ENCODE measurements at places on chromosomes 1 and 21.

GRCh38 chr21:35843911-35844667, 216.2 kb downstream of the SETD4 start:
- no peak for DNase-seq

DNA sequence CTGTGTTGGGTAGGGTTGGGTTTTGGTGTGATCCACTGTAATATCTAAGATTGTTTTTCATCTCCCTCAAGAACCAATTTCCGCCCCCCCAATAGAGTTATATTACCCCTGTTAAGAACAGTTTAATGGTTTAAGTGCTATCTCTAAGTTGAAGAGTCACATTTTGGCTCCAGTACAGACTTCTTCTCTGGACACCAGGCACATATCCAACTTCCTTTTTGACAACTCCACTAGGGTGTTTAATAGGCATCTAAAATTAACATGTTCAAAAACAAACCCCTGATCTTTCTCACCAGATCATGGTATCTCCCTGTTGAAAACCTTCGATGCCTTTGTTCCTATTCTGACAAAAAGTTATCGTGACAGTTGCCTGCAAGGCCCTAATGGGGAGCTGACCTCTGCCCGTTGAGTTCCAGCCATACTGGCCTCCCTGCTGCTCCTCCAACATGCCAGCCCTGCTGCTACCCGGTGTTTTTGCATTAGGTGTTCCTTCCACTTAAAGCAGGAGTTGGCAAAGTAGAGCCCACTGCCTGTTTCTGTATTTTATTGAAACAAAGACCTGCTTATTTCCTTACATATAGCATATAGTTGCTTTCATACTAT, 18.6 kb downstream of the USP24 start:
- DNase-seq: no peak

DNA sequence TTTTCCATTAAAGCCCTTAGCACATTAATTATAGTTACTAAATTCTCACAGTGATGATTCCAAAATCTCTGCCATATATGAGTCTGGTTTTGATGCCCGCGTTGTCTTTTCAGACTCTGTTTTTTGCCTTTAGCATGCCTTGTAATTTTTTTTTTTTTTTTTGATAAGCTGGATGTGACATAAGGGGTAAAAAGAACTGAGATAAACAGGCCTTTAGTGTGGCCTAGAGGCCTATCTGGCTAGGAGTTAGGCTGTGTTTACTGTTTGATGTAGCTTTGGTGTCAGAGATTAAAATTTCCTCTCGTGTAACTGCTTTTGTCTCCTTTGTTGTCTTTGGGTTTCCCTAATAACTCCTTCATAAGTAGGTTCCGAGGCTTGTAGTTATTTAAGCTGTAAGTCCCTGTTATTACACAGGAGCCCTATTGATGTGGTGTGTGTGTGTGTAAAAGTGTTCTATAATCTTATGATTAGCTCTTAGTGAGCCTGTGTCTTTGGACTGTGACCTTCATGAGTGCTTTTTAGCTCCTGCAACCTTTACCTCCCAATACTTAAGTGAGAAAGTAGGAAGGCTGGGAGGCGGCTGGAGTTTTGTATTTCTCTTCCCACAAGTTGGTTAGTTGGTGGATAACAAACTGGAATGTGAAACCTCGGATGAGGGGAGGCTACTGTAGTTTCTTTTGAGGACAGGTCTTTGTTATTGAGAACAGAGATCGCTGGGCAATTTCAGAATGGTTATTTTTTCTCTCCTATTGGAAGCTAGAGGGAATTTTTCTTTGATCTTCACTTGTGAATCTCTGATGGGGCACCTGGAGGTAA, 19.3 kb downstream of the HS2ST1 start:
- no peak for DNase-seq

DNA sequence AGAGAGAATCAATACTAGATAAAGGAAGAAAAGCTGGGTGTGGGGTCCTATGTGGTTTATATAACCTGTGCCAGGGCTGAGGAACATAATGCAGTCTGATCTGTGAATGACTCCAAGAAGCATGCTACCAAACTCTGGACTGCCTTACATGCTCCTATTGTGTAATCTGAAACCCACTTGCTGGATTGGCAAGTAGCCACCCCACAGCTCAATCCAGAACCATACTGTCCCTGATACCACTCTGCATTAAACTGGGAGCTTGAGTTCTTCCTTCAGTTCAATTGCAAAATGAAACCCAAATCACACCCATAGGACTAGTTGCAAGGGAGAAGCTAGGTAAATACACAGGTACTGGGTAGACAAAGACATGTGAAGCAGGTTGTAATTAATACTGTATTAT, 115.4 kb upstream of the NEGR1 start:
- DNase-seq: no peak

DNA sequence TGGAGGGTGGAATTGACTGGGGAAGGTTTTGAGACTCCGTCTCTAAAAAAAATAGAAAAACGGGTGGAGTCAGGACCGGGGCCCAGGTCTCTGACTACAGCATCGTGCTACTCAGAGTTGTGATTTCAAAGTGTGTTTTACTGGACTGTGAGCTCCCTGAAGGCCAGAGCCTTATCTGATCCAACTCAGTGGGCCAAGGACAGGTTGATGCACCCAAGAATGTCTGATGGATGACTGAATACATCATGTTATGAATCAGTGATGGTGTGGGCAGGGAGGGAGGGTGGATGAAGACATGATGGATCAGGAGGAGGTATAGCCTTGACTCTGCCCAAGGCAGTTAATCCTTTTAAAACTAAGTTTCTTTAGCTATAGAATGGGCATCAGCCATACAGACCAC, 81.6 kb downstream of the FOXD2 start:
- DNase-seq: no peak

GRCh38 chr1:32991819-32992488, 27.3 kb upstream of the RNF19B start:
- no peak for DNase-seq

- DNase-seq: no peak
Measured at GRCh38 chr1:78267513-78268218, 221.9 kb downstream of the GIPC2 start.

DNA sequence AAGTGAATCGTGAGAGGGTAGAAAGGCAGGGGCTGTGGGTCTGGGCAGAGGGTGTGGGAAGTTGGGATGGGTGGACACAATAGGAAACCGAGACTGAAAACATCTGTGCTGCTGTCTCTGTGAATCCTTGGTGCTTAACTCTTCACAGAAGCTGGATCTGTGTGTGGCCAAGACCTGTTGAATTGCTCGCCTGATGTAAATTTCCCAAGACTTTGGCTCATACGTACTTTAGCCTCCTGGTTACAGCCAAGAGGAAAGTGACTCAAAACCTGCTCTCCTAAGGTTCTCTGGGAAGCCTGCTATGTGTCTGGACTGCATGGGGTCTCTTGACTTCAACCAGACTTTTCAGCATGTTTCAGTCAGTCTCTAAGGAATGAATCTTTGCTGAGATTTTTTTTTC, 270.3 kb downstream of the RWDD3 start:
- DNase-seq: no peak

- DNase-seq: no peak
Measured at GRCh38 chr1:240409615-240410014, 202.3 kb downstream of the GREM2 start.

GRCh38 chr1:203371288-203371687, 20.4 kb upstream of the FMOD start:
- no peak for DNase-seq

- no peak for DNase-seq
Measured at GRCh38 chr21:45397381-45397780, 7.6 kb upstream of the COL18A1 start.

- no peak for DNase-seq
Measured at GRCh38 chr1:30733493-30733892, 10.1 kb upstream of the MATN1 start.

GRCh38 chr1:1342584-1343115, 6.6 kb downstream of the DVL1 start:
- no peak for DNase-seq

- DNase-seq: no peak
Measured at GRCh38 chr21:46397993-46398392, 60.7 kb upstream of the DIP2A start.

GRCh38 chr1:15262706-15263105, 15.7 kb downstream of the FHAD1 start:
- no peak for DNase-seq

DNA sequence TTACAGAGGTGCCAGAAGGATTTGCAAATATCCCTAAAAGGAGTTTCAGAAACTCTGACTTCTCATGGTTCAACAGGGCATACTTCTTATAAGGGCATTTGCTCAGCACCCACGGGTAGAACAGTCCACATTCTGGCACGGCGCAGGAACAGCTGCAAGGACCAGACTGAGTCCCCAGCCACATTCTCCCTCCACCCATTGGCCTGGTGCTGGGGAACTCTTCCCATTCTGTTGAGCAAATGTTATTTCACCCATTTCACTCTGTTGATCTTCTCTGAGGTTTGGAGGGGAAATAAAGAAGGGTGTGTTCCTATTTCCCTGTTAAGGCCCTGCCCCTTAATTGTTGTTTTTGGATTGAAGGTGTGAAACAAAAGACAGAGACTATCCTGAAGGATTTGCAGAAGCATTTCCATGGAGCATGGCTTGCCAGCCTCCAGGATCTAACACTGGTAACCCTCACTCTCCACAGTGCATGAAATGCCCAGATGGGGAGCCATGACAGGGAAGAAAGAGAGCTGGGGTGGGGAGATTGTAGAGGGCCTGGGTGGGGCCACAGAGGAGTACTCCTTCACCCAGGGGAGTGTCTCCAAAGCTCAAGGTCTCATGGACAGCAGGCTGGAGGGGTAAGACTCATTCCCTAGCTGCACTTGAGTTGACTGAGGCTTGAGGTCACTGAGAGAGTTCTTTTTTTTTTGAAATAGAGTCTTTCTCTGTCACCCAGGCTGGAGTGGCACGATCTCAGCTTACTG, 35.0 kb downstream of the INAVA start:
- DNase-seq: no peak

GRCh38 chr1:40316595-40317393, at the start of gene COL9A2:
COL9A2 (minus strand) TSS chr1:40317286; CDS start chr1:40317197, 89 bp downstream.
- peak; percentile 36 for DNase-seq

DNA sequence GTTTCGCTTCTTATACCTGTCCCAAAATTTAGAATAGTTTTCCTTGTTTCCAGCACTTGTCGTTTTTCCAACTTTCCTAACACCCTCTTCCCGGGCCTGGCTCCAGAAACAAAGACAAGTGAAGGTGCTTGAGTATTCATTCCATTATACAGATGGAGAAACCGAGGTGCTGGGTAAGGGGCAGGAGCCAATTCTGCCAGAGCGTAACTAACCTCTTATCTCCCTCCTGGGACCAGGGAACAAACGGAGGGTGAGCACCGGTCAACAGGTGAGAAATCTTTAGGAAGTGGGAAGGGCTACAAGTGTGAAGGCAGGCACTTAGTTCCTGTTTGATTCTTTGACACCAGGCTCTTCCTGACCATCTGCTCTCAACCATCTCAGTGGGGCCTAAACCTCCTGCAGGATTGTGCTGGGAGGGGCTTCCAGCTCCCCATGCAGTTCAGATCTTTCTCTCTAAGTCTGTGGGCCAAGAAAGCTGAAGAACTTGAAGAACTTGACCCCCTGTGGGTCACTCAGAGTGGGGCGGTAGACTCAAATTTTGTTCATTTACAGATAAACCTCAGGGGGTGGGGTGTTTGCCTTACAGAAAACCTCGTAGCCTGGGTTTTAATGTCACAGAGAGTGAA, 8.7 kb downstream of the PLXNA2 start:
- no peak for DNase-seq

DNA sequence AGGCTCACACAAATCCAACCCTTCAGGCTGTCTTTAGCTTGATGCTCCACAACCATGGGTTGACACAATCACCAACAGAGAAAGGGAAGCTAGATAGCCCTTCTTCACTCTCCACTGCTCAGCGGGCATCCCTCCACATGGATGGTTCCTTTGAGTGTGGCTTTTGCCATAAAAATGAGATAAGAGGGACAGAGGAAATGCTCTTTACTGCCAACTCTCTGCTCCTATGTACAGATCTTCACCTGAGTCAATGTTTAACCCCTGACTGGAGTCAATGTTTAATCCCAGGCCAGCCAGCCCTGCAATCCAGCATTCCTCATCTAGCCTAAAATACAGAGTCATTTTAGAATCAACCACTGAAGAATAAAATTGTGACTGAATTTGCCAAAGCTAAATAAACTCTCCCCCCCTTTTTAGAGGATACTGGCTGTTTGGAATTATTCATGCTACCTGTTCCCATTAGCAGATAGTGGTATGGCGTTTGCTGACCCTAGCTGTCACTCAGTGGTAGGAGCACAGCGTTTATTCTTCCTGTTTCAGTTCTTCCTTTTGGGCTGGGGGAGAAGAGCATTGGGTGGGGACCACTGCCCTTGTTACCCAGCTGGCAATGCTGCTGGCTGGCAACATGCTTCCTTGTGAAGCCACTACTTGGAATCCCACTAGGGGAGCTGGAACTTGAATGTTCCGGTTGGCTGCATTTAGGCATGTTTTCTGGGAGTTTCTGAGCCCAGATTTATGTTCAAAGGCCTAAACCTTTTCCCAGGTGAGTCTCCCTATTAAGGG, 5.2 kb upstream of the PIGR start:
- no peak for DNase-seq

DNA sequence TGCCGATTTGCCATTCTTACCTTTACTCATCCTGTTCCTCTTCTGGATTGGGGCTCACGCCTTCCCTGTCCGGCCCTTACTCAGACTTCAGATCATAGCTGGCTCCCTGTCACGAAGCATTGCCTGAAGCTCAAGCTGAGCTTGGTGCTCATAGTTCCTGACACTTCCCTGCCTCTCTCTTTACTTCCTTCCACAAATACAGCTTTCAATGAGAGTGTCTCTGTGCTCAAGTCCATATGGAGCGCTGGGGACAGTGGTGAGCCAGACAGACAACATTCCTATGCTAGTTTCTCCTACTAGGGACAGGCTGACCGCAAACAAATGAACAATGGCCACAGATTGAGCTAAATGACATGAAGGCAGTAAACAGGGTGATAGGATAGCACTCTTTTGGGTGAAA, 38.1 kb downstream of the HHAT start:
- DNase-seq: no peak

GRCh38 chr1:29237129-29237821, 953 bp downstream of the PTPRU start:
- peak; percentile 36 for DNase-seq

DNA sequence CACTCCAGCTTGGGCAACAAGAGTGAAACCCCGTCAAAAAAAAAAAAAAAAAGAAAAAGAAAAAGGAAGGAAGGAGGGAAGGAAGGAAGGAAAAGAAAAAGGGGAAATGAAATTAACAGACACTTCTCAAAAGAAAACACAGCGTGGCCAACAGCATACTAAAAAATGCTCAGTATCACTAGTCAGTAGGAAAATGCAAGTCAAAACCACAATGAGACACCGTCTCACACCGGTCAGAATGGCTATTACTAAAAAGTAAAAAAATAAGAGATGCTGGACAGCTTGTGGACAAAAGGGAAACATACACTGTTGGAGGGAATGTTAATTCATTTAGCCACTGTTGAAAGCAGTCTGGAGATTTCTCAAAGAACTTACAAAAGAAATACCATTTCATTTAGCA, 369.5 kb upstream of the BRINP3 start:
- no peak for DNase-seq

- DNase-seq: no peak
Measured at GRCh38 chr1:204069887-204070286, 3.0 kb upstream of the SOX13 start.

DNA sequence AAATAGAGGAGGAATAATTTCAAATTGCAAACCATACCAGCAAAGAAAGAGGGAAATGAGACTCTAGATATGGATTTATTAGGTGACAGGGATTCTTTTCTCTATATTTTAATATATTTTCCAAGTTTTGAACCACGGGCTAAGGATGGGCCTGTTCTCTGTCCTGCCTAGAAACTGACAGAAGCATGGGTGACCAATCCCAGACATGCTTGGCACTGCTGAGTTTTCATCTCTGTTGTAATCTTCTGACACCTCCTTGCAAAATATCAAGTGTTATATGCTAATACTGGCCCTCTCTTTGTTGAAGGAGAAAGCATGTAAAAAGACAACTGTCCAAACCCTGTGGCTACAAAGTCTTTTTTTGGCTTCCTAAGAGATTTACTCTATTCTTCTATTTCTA, 774 bp upstream of the ANGPTL7 start:
- DNase-seq: no peak
